ENCODE measurements at places on chromosomes 1 and 21.

GRCh38 chr1:115744646-115745275 lies 23.8 kb downstream of the CASQ2 start:
- DNase-seq: no peak

DNA sequence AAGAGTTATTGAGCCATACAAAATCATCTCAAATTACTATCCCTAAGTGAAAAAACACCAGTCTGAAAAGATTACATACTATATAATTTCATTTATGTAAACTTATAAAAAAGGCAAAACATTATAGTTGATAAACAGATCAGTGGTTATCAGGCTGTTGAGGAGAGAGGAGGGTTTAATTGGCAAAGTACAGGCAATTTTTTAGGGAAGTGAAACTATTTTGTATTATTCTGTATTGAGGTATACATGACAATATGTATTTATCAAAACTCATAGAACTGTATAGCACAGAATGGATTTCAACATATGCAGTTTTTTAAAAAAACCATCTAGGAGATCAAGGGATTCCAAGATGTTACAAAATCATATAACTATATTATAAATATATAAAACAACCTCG lies 403.7 kb downstream of the LTN1 start:
- no peak for DNase-seq

GRCh38 chr1:198902655-198903054 lies 263.8 kb downstream of the PTPRC start:
- DNase-seq: no peak

DNA sequence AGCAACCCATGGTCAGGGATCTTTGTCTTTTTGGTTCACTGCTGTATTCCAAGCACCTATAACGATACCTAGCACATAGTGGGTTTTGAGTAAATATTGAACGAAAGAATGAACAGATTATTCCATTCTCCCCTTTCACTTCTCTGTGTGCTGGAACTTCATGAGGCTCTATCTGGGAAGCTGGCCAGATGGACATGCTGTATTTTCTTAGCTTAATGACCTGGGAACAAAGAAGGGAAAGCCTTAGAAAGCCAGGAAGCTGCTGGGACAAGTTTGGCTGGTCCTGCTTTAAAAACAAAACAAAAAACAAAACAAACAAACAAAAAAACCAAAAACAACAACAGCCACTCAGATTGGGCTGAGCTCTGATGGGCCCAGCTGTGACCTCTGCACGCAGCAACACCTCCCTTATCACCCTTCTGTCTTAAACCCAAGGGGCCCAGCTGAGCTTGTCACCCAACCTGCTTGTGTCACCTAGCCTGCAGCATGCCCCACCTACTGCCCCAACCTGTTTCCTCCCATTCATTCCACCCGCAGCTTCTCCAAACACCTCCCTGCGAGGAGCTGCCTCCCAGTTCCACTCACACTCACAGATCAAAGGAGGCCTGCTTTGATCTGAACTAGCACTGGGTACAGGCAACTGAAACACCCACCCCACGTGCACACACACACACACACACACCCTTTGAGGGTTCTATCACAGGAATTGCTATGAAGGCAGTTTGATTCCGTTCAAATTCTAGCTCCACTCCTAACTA lies 37.1 kb downstream of the SLC30A1 start:
- DNase-seq: no peak

GRCh38 chr1:162137179-162137960 lies 67.9 kb downstream of the NOS1AP start:
- no peak for DNase-seq

- no peak for DNase-seq
These were observed 93.3 kb upstream of the CD1D start for GRCh38 chr1:158087320-158087927.

Data from stimulated activated CD4-positive, alpha-beta T cell treated with anti-CD3 and anti-CD28 coated beads, Interleukin-4, amount 100 ng/mL, for 4 hours (primary cell).